ENCODE measurements at places on chromosomes 5 and 9.

DNA sequence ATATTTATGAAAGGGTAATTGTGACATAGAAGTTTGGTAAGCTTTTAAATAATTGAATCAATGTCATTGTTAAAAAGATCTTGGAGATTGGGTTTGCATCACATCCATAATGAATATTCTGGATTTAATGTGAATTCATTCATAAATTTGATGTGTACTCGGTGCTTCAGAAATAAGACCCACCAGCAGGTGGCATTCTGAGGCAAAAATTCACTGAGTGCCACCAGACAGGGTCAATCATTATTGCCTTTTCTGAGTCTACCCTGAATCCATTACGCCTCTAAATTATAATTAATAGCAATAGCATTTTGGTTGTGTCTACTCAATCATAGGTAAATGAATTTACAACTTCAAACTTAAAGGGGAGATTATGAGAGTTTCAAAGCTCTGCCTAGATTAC, 1.0 kb downstream of the TRPC7 start:
- no peak for DNase-seq

DNA sequence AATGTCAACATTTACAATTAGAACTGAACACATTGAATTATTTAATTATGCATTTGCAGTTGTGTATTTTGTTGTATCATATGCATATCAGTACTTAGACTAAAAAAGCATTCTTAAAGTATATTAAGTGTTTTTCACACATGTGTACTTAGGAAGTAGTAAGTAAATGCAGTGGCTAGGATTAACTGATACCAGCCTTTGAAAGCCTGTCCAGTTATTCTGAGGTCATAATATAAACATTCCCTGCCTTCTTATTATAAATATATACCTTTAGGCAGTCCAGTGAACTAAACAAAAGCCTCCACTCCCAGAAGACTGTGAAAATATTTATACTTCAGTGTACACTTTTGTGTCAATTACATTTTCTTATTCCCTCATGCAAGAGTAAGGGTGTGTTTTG, 83.8 kb downstream of the TLE4 start:
- no peak for DNase-seq

DNA sequence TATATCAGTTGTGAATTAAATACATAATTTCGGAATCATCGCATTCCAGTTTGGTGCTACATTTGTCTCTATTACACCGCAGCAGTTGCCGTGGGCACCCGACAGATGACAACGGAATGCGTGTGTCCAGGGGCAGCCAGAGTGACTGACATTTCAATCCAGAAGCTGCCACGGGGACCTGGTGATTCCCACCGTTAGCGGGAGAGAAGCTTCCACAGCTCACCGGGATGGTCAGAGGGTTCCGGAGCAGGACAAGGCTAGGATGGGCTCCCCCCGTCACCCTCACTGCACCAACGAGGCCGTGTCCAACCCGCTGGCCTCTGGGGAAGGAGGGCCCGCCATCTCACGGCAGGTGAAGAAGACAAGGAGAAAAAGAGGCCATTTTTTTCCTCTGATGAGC, 86.8 kb downstream of the GTF3C4 start:
- no peak for DNase-seq

DNA sequence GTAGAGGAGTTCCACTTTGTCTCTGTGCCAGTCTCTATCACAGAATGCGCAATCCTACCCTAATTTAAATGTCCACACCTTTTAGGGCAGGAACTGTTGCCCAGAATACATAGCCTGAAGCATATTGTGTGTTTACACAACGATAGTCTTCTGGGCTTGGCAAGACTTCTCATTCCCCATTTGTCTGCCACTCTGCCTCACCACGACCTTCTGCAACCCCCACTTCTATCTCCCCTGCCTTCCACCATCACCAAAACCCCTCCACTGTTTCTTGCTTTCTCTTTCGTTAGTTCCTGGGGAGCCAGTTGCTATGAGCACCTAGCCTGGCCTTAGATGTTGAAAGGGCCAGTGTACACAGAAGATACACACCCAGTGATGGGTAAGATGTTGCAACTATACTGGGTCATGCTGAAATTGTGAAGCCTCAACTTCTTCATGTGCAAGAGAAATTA, 883 bp upstream of the RNF145 start:
- DNase-seq, result no peak

DNA sequence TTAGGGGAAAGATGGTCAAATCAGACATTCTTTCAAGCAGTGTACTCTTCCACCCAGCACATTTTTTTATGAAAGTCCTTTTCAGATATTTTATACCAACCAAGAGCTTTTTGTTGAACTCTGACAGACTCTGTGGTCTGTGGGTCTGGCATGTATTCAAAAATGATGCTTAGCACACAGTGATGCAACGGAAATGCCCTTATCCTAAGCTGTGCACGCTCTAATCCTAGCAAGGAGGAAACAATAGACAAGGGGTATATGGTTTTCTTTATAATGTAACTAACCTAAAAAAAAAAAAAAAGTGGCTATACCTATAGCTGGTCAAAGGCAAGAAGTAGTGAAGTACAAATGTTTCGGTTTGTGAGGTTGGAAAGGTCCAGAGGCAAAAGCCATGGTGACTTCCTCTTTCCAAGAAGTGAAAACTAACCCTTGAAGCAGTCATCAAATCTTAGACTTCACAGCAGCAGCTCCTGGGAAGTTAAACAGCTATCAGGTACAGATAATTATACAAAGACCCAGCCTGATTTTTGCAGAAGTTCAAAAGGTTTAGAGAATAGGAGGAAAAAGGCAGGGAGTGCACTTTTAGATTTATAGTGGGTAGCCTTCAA, 82.5 kb downstream of the SEMA6A start:
- peak; percentile 87 for DNase-seq

GRCh38 chr9:129253803-129254381, 75.8 kb upstream of the IER5L start:
- DNase-seq, result no peak

GRCh38 chr5:32790411-32790951, 79.4 kb downstream of the NPR3 start:
- DNase-seq, result peak; percentile 82

- no peak for DNase-seq
Observed at GRCh38 chr5:23994581-23995370, 487.4 kb downstream of the PRDM9 start.
